ENCODE measurements at places on chromosomes 2 and 18. TPM values are rescaled to one million over a fixed set of nuclear protein-coding genes. Genes with fewer than 3 reads are reported as not detected.

Gene ALPG
- not detected for total RNA-seq

Gene TCF7L1
- total RNA-seq = 1.0 TPM

Gene SCYGR4
- not detected for total RNA-seq

Gene CCDC102B
- 5.4 TPM for total RNA-seq

Gene RIT2
- not detected for total RNA-seq

Gene NTSR2
- not detected for total RNA-seq

Gene CAPN14
- under 0.01 TPM for total RNA-seq

Gene NT5C1B
- total RNA-seq = not detected

Gene GALNT5
- 9.5 TPM for total RNA-seq

Gene SMAD7
- 1.0 TPM for total RNA-seq

Gene MRPL33
- 70.5 TPM for total RNA-seq

Gene FRZB
- total RNA-seq = 1.2 TPM

Gene CGREF1
- total RNA-seq = 1.5 TPM

Gene ARHGEF4
- 1.6 TPM for total RNA-seq

Gene DQX1
- total RNA-seq = not detected

Gene VSNL1
- total RNA-seq = 1.0 TPM

Gene CERKL
- 0.15 TPM for total RNA-seq

Gene GPR75
- 0.67 TPM for total RNA-seq

Gene KCNG2
- total RNA-seq = 1.9 TPM

Gene GPR55
- not detected for total RNA-seq

Gene APCDD1
- total RNA-seq = 2.2 TPM

Gene FOSL2
- total RNA-seq = 31.5 TPM

Gene TNFRSF11A
- total RNA-seq = 0.30 TPM

Gene PRSS56
- not detected for total RNA-seq

Gene PNO1
- 15.1 TPM for total RNA-seq

Gene ADRA2B
- not detected for total RNA-seq

Gene RAX
- total RNA-seq = not detected

Gene TYMS
- total RNA-seq = 80.9 TPM

Gene PECR
- total RNA-seq = 7.0 TPM

Gene C2orf92
- 0.15 TPM for total RNA-seq

Gene SP9
- total RNA-seq = not detected

Gene AMER3
- total RNA-seq = not detected

Gene ABCG8
- not detected for total RNA-seq

Gene IL1F10
- not detected for total RNA-seq

Gene VWA3B
- total RNA-seq = not detected

Gene DGUOK
- 88.1 TPM for total RNA-seq

Gene CTNNA2
- total RNA-seq = not detected
